ENCODE measurements at places on chromosomes 4 and X. TPM values are rescaled to one million over a fixed set of nuclear protein-coding genes. Genes with fewer than 3 reads are reported as not detected.

- no peak for DNase-seq
Observed at GRCh38 chr4:33512397-33512796, 2731.9 kb downstream of the ARAP2 start.

The PAQR3 gene
- 13.4 TPM for polyA plus RNA-seq

The TSPAN5 gene
- 36.2 TPM for polyA plus RNA-seq

The GABRB1 gene
- polyA plus RNA-seq = not detected

GRCh38 chrX:46850771-46851170 lies 13.9 kb downstream of the RP2 start:
- DNase-seq = no peak

The ANTXR2 gene
- 41.0 TPM for polyA plus RNA-seq

DNA sequence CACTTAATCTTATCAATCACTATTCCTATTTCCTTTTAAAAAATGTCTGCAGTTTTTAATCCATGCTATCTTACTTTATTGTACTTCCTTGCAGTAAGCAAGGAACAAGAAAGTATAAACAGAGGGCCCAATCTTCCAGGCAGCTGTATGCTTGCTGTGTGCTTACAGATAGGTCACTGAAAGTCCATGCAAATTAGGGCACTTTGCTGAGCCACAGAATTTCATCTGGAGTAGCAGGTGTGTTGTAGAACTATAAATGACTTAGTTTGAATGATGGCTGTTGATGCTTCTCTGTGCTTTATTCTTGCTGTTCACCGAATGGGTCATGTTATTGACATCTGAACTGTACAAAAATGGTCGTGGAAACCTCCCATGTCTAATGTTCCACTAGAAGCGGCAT lies 154.6 kb downstream of the ATOH1 start:
- DNase-seq = no peak

DNA sequence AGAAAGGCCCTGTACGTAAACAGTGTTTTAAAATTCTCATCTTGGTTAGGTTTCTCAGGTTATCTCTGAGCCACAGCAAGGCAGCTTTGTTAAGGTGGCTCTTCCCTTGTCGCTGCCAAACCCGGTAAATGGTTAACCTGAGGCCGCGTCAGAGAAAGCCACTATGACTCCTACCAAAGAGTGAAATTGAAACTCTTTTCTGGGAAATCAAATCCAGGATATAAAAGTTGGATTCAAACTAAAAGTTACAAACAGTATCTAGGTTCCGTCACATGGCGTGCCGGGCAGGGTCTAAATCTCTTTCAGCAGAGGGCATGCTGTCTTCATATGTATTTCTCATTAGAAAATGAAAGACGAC lies 433 bp downstream of the MMAA start:
- DNase-seq = peak; percentile 60

The SCOC gene
- polyA plus RNA-seq = 35.1 TPM

DNA sequence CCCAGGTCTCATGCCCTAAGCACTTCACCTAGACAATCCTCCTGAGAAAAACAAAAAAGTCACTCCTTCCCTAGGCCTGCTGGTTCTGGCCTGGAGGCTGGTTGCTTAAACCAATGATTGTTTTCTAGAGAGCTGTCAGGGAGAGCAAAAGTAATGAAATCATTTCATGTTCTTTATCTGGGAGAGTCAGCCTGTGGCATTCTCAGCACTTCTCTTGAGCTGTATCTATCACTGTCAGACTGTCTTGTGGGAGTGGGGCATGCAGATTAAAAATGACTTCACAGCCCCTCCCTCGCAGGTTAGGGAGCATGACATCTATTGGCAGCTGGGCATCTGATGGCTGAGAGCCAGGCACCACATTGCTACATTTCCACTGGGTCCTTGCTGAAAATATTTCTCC lies 20.4 kb upstream of the TMEM154 start:
- DNase-seq = peak; percentile 54

- no peak for DNase-seq
Observed at GRCh38 chr4:42914937-42915336, 22.4 kb downstream of the GRXCR1 start.

DNA sequence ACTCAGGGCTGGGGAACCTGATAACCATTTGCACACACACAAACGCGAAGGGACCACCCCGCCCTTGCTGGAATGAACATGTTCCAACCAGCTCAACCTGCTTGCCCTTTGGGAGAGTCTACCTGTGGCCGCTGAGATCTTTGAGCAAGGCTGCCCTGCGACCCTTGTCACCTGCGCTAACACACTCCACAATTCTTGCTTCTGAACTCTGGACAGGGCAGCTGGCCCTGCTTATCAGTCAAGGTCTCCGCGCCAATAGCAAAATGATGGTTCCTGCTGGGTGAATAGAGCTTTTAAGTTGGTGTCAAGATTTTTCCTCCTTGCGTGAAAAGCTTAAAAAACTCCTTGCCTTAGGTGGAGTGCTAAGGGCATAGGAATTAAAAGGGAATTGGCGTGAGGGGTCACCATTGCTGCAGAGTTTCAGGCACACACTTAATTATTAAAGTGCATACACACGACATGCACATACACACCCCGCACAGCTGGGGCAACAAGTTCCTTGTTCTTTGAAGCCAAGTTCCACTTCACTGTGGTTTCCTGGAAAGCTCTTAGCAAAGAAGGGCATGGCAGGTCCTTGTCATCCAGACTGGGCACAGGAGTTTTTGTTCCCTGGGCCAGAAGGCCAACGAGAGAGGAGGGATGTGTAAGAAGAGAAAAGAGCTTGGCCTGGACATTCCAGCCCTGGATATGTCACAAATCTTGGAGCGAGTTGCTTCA lies 207.7 kb downstream of the STIM2 start:
- DNase-seq = no peak

GRCh38 chr4:82371497-82371896 lies 2.3 kb downstream of the HNRNPD start:
- DNase-seq = peak; percentile 12

The AMTN gene
- not detected for polyA plus RNA-seq

The MND1 gene
- polyA plus RNA-seq = 4.5 TPM
